ENCODE measurements at places on chromosomes 16 and 17.
A peak's percentile ranks its signal among the peaks of the same experiment; 100 is the strongest.

- no peak for DNase-seq
Observed at GRCh38 chr16:5073279-5073629, 1.6 kb downstream of the ALG1 start.

- no peak for DNase-seq
Observed at GRCh38 chr16:84326545-84326944, 31.9 kb downstream of the WFDC1 start.

- no peak for DNase-seq
Observed at GRCh38 chr16:66930189-66930588, 4.0 kb downstream of the CIAO2B start.

GRCh38 chr17:69417545-69418483 is 3.3 kb downstream of the MAP2K6 start:
- DNase-seq = peak; percentile 19

- DNase-seq = no peak
Observed at GRCh38 chr16:14303639-14304394, 232.7 kb downstream of the MRTFB start.

DNA sequence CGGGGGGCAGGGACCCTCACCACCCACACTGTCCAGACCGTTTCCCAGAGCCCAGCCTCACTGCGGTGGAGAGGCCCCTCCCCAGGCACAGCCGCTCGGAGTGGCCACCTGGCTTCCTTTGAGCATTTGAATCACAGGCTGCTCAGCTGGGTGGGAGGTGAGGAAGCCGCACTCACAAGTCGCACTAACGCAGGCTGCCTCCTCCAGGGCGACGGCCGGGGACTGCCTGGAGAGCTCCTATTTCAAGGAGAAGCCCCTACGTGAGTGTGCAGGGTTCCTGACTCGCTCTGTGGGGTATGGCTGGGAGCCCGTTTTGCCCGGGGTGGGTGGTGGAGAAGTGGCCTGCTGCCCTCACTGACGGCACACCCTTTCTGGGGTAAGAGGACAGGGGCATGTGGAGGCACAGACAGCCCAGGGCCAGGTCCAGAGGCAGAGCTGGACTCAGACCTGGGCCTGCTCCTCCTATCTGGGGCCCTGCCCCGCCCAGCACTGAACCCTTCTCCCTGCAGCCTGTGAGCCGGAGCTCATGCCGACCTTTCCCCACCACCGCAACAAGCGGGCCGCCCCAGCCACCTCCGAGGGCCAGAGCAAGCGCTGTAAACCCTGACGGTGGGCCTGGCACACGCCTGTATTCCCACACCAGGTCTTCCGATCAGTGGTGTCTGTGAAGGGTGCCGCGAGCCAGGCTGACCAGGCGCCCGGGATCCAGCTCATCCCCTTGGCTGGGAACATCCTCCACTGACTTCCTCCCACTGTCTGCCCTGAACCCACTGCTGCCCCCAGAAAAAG is 6.2 kb downstream of the SPATA2L start:
- no peak for DNase-seq

DNA sequence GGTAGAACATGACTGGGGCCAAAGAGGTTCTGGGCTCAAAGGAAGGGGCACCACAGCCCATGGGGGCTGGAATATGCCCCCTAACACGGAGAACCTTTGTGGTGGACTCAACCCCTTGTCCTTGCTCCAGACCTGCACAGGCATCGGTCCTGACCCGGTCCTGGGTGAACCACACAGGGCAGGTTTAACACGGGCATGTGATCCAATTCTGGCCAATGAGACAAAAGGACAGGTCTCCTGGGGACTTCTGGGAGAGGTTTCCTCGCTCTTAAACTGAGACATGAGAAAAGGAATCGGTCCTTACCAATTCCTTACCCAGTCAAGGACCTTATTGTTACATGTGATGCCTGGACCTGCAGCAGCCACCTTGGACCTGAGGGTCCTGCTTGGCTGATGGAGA is 3.7 kb downstream of the DOC2B start:
- no peak for DNase-seq

- DNase-seq = no peak
Observed at GRCh38 chr16:11980136-11980844, 3.8 kb downstream of the SNX29 start.

DNA sequence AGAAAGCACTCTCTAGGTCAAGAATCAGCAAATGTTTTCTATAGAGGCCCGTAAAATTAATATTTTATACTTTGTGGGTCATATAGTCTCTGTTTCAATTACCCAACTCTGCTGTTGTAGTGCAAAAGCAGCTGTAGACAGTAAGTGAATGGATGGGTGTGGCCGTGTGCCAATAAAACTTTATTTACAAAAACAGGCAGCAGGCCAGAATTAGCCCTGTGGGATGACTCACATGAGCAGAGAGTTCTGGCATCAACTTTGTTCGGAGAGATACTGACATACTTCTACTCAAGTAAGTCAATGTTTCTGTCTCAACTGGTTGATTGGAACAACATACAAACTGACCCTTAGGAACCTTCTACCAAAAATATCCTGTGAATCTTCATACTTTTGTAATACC is 616.2 kb downstream of the MAF start:
- DNase-seq = no peak

DNA sequence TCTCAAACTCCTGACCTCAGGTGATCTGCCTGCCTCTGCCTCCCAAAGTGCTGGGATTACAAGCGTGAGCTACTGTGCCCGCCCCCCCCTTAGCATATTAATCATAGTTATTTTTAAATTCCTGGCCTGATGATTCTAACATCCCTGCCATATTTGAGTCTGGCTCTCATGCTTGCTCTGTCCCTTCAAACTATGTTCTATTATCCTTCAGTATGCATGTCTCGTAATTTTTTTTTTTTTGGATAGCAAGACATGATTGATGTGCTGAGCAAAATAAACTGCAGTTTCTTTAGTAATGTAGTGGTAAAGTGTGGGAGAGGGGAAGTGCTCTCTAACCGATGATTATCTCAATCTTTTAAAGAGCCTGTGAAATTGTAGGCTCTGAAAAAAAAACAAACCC is 34.3 kb upstream of the TMEM92 start:
- no peak for DNase-seq

DNA sequence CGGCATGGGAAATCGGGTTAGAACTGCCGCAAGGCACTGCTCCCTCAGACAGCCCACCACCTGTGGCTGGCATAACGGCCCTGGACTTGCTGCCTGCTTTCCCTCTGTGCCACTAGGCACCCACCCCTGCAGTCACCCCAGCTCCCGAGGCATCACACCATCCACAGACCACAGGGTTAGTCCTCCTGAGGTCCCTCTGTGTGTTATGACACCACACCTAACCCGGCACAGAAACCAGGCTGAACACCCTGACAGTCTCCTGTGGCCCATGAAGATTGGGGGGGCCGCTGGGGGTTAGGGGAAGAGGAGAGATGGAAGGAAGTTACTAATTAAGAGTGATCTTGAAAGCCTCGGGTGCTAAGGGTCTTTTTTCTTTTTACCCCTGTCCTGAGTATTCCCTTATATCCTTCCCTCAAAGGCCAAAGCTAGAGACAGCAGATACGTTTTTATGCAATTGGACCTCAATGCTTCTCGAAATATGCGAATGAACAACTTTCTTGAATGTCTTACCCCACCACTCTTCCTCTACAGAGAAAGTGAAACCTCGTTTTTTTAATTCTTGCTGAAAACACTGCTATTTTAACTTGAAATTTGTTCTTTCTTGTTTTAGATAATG is 7.0 kb downstream of the CYTH1 start:
- DNase-seq = no peak

DNA sequence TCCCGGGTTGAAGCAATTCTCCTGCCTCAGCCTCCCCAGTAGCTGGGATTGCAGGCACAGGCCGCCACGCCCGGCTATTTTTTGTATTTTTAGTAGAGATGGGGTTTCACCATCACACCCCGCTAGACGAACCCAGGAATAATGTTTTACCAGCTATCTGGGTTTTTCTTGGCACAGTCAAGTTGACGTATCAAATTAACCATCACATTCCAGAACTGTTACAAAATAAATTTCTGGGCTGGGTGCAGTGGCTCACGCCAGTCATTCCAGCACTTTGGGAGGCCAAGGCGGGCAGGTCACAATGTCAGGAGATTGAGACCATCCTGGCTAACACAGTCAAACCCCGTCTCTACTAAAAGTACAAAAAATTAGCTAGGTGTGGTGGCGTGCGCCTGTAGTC is 501.2 kb downstream of the SHISA9 start:
- DNase-seq = no peak

DNA sequence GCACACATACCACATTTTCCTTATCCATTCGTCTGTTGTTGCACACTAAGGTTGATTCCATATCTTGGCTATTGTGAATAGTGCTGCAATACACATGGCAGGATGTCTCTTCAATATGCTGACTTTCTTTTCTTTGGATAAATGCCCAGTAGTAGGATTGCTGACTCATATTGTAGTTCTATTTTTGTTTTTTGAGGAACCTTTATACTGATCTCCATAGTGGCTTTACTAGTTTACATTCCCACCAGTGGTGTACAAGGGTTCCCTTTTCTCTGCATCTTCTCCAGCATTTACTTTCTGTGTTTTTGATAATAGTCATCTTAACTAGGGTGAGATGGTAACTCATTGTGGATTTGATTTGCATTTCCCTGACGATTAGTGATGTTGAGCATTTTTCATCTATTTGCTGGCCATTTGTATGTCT is 118.1 kb downstream of the STXBP4 start:
- DNase-seq = no peak

DNA sequence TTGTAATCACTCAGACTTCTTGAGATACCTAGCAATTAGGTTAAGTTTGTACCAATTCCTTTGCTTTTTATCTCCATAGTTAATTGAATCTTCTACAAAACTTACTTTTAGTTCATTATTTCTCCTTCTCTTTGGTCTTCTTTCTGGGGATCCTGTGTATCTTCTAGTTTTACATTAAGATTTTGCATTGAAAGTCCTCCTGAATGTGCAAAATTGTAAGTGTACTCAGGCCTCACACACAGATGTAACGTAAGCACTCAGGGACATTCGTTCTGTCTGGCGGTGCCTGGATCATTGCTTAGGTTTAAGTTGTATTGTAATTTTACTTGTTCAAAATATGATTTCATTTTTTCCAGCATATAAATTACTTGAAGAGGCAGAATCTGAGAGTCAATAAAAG is 222.6 kb upstream of the CPHXL start:
- DNase-seq = no peak

DNA sequence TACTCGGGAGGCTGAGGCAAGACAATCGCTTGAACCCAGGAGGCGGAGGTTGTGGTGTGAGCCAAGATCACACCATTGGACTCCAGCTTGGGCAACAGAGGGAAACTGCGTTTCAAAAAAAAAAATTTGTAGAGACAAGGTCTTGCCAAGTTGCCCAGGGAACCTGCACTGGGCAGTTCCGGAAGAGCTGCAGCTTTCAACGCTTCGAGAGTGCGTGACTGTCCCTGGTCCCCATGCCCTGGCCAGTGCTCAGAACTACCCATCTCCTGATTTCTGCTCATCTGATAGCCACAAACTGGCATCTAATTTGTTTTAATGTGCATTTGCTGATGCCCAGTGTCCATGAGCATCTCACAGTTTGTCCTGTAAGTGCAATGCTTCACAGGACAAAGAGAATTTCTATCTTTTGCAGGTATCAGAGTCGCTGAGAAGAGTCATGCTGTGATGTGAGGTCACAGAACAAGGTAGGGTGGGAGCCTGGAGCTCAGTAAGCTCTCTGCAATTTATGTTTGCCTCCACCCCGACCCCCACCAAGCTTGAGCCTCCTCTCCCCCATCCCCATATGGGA is 3.9 kb downstream of the ACTG1 start:
- DNase-seq = no peak

- DNase-seq = no peak
Observed at GRCh38 chr16:67105881-67106280, 3.9 kb upstream of the PHAF1 start.

GRCh38 chr16:53950677-53951076 is 246.7 kb downstream of the FTO start:
- no peak for DNase-seq

DNA sequence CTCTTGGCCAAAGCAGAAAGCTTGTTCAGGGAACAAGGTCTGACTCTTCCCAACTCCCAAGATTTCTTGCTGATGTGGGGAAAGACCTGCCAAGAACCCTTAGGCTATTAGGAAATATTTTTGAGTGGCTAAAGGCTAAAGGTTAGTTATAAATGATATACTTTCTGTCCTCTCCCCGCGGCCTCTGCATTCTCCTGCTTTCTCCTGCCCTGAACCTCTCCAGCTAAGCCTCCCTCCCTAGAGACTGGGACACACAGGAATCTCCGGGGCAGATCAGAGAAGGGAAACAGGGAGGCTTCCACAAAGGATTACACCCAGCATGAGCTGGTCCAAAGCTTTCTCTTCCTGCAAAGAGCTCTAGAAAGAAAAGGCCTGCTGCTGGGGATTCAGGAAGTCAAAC is 2.3 kb downstream of the SLC43A2 start:
- DNase-seq = no peak

DNA sequence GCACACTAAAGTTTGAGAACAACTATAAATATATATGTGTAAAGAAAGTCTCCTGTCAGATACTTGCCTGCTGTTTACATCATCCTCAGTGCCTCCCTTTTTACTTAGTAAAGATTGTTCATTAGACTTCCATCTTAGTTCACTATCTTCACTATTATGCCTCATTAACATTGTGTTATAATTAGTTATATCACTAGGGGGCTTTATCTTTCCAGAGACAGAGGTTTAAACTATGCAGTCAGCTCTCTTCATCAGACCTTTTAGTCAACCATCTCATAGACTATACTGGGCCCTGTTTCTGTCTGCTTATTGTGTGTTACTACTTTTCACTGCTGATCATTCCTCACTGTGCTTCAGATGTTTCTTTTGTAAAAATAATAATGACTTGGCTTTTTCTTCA is 630.8 kb upstream of the KIF2B start:
- no peak for DNase-seq

DNA sequence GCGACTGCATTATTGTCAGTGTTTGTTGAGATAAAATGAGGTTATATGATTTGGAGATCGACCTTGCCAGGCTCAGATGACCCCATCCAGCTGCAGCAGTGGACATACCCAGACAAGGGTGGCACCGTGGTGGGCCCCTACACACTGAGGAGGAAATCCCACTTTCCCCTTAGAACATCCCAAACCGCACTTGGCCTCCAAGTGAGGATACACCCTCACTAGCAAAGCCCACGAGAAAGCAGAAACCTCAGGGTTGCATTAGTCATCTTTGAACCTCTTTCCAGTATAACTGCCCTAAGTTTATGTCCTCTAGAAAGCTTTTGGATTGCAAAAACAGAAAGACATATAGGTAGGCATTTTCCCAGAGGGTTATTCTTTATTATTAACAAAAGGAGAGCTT is 101.5 kb downstream of the CLEC16A start:
- DNase-seq = no peak

GRCh38 chr16:8920645-8921346 is 38.6 kb downstream of the LITAFD start:
- no peak for DNase-seq
